SHP77 treated with DMSO at 0.1 percent for 48 hours (cell line): ENCODE measurements at places on chromosomes 2 and 18.
A peak's percentile ranks its signal among the peaks of the same experiment; 100 is the strongest.

DNA sequence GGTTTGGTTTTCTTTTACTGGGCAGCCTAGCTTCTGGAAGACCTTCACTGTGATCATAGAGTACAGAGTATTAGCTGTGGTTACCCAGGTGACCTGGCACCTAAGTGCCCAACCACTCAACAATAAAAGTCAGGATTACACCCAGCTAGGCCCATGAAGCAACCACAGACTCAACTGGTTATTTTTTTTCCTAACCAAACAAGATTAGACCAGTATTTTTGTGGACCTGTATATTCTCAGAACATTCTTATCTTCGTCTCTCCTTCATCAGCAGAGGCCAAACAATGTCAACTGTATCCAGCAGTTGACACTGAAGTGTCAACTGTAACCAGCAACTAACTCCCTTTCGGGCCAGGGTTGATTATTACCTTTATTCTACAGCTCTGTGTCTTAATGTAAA, 289.2 kb upstream of the SLC39A10 start:
- DNase-seq, result no peak

DNA sequence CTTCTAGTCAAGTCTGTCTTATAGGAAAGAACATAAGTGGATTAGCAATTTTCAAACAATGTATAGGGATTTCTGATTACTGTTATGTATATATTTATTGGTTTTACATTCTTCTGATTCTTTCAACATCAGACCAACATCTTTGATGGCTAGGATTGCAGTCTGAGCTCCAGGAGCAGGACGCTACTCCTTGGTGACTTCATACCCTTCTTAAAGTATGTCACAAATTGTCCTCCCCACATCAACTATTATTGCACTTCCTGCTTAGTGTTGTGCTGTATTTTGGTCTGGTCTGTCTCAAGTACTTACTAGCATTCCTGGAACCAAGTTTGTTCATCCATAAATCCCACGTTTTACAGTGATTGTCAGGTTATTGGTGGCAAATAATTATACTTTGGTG, 49.0 kb downstream of the MAP2 start:
- DNase-seq, result peak; percentile 58

- no peak for DNase-seq
Measured at GRCh38 chr2:65053199-65053598, 3.0 kb upstream of the CEP68 start.

DNA sequence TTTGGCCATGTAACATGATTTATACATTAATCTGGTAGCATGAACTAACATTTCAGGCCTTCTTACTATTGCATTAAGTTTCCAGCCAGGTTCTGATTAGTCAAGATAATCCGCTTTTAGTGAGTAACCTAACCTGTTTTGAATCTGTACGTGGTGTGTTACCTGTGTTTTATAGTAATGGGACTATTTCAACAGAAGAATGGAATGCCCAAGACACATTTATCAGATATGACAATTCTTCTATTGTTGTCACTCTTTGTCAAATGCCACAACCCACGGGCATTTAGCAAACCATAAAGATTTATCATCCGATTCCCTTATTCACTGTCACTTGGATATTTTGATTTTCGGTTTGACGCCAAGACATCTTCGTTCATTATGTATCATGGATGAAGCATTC, 117.9 kb downstream of the ETAA1 start:
- no peak for DNase-seq

GRCh38 chr2:209577376-209578357, 153.8 kb downstream of the MAP2 start:
- no peak for DNase-seq

DNA sequence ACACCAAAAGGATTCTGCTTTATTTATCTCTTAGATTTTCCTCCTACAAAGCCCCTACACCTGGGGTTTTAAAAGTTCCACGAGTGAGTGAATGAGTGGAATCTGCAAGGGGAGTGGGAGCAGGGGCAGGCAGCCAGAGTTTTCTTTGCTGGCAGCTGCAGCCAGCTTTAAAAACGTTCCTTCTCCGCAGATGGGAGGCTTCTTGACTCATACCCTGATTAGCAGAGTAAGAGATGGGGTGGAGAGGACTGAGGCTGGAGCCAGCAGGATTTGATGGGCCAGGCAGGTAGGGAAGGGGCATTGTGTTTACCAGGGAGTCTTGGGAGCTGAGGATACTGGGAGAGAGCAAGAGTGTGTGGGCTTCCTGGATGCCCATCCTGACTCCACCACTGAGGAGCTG, 99.6 kb upstream of the TNP1 start:
- DNase-seq, result no peak

DNA sequence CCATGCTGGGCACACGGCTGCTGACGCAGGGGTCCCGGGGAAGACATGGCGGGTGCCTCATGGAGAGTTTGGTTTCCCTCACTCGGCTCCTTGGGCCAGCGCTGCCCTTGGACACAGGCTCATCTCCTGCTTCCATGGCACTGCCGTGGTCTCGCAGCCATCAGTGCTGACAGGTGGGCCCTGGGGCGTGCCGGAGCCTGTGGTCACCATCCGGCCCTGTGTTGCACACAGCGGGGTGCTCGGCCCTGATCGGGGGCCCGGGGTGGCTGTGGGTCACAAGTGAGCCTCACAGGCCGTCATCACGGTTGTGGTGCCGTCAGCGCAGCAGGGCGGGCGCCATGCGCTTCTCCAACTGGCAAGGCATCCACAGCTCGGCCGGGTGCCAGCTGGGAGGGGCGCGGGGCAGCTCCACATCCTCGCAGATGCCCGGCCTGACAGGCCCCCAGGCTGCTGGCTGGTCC, 582 bp downstream of the RTP5 start:
- DNase-seq, result no peak

DNA sequence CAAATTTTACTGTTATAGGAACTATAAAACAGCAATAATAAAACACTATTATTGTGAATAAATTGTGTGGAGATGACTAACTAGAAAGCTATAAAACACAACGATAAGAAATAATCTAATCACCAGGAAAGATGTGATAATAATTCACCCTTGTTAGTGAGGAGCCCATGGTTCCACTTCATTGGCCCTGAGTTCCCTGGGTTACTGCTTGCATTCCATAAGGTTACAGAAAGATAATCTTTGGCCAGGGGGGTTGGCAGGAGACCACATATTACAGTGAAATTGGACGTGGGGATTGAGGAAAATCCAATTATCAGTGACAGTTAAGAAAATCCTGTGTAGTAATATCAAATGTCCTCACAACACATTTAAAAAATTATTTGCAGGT, 2.5 kb upstream of the CPO start:
- DNase-seq, result no peak
